HS-5 (cell line): ENCODE measurements at places on chromosomes 12 and 14.

DNA sequence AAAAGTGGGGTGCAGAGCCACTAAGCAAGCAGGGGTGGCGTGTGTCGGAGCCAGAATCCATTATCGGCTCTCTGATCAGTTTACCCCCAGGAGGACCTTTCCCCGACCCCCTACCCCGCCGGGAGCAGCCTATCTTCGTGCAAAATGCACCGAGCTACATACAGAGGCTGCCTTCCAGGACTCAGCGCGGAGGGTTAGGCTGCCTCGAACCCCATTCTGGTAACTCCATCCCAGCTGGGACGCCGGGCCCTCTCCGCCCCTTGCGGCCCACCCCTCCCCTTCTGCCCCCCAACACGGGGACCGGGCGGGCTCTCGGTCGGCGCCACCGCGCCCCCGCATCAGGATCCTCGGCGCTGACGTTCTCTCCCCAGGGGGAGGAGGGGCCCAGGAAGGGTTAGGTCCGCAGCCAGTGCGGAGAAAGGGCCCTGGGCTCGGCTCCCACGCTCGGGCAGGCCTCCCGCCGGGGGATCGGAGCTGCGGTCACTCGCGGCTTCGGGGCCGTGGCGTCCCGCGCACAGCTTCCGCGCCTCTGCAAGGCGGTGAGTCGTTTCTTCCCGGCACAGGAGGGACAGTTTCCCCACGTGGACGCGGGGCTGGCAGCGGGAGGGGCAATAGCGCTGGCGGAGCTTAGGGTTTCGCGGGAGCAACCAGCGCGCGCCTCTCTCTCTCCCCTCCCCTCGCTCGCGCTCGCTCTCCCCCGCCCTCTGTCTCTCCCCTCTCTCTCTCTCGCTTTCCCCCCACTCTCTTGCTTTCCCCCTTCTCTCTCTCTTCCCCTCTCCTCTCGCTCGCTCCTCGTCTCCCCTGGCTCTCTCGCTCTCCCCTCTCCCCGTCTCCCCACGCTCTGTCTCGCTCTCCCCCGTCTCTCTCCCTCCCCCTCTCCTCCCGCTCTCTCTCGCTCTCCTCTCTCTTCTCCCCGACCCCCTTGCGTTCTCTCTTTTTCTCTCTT lies 12.5 kb upstream of the MAP3K9 start:
- DNase-seq: no peak

- no peak for DNase-seq
Measured at GRCh38 chr14:90444077-90444696, 47.4 kb downstream of the CALM1 start.

DNA sequence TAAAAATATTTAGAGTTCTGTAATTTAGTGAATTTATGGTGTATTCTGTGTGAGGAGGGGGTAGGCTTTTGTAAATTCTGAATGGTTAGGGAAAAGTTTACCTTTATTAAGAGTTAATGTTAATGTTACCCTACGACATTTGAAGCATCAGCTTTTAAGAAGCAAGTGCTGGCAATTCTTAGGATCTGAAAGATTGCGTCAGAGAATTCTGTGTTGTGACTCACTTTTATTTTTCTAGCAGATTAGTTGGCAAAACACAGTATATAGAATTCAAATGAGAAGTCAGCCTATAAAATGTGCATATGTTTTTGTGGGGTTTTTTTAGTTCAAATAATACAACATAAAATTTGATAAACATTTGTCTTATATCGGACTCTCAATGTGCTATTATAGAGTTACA lies 97.6 kb downstream of the RAD52 start:
- DNase-seq: peak; percentile 58

DNA sequence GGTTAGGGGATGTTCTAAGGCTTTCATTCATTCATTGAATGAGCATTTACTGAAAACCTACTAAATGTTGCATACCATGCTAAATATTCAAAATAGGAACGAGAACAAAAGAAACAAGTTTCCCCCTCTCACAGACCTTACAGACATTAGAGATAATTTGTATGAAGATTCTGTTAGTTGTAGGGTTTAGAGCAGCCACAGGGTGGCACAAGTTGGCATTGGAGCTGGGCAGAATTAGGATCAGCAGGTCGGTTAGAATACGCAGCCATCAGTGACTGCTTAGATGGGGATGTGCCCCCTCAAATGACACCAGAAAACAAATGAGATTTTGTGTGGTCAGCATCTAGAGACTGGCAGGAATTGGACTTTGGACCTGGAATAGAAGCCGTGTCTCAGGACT lies 166.3 kb upstream of the DAAM1 start:
- DNase-seq: no peak

- no peak for DNase-seq
Measured at GRCh38 chr14:68848253-68848652, 55.4 kb upstream of the ZFP36L1 start.

GRCh38 chr12:125187780-125188741 lies 122.8 kb downstream of the AACS start:
- DNase-seq: no peak
